ENCODE measurements at places on chromosomes 7 and 10. TPM values are rescaled to one million over a fixed set of nuclear protein-coding genes. Genes with fewer than 3 reads are reported as not detected.

TBX20 gene
- 2.8 TPM for total RNA-seq

PPP1R17 gene
- total RNA-seq = not detected

GIMAP7 gene
- not detected for total RNA-seq

CYP3A5 gene
- not detected for total RNA-seq

NUTM2E gene
- total RNA-seq = 0.03 TPM

VSTM2A gene
- not detected for total RNA-seq

SLC13A1 gene
- total RNA-seq = not detected

DYNC1I1 gene
- total RNA-seq = 19.3 TPM

TMEM60 gene
- 62.5 TPM for total RNA-seq

GTPBP4 gene
- 71.1 TPM for total RNA-seq

PTPRZ1 gene
- 36.8 TPM for total RNA-seq

CRYGN gene
- not detected for total RNA-seq

ZCCHC24 gene
- total RNA-seq = 4.0 TPM

DLD gene
- total RNA-seq = 137 TPM

ZNF365 gene
- total RNA-seq = 1.6 TPM

TEX47 gene
- not detected for total RNA-seq

NCF1 gene
- not detected for total RNA-seq

LRRN3 gene
- total RNA-seq = not detected

CEP55 gene
- 30.3 TPM for total RNA-seq

PTF1A gene
- not detected for total RNA-seq

NKX1-2 gene
- total RNA-seq = 4.9 TPM

CHCHD1 gene
- total RNA-seq = 46.8 TPM

ASB4 gene
- 156 TPM for total RNA-seq

CYP2C18 gene
- not detected for total RNA-seq

AZGP1 gene
- total RNA-seq = 1.1 TPM

CASP7 gene
- 18.8 TPM for total RNA-seq

OR2A5 gene
- total RNA-seq = under 0.01 TPM

Measured in SK-MEL-5 (cell line).